ENCODE measurements at places on chromosomes 2 and 18.
A peak's percentile ranks its signal among the peaks of the same experiment; 100 is the strongest.

- DNase-seq = no peak
Observed at GRCh38 chr18:64718808-64719207, 569.9 kb upstream of the LINC00305 start.

DNA sequence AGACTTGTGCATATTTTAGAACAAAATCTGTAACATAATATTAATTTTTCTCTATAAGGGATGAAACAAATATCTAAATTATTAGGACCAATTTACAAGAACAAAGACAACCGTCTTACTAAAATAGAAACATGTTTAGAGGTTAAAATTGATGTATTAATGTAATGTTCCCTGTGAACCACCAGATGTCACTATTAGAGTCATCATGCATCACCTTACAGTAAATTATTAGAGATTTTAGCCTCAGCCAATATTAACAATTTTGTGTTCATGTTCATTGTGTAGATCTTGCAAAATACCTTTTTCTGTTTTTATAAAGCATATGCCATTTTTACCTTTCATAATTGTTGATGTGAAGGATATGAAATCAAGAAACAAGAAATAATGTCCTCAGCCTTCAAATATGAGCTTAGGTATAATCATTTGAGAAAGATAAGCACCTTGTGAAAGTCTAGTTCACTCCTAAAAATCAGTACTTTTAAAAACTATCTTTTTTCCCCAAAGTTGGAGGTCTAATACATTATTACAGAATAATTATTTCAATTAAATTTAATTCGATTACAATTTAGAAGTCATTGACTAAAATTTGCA lies 344.3 kb upstream of the KCNH7 start:
- no peak for DNase-seq

DNA sequence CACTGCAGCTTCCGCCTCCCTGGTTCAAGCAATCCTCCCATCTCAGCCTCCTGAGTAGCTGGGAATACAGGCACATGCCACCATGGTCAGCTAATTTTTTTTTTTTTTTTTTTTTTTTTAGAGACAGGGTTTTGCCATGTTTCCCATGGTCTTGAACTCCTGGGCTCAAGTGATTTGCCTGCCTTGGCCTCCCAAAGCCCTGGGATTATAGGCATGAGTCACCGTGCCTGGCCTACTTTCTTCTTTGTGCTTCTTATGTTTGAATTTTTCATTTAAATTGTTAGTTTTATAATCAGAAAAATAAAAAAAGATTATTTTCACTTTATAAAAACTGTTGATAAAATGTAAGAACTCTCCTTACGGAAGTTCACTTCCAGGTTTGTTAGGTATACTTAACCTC lies 101.5 kb upstream of the LPIN2 start:
- DNase-seq = no peak

DNA sequence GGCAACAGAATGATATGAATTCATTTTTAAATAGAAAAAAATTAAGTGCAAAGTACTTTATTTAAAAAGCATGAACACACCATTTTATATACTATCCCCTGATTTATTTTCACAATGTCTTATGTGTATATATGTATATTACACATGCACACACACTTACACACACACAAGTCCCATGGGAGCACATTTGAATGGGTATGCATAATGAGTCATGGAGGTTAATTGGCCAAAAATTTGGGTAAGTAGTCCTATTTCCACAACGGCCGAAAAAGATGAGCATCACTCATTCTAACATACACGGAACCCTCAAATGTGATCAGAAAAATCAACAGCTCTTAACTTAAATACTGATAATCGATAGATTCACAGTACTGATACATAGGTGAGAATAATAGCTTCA lies 97.4 kb upstream of the NABP1 start:
- no peak for DNase-seq

GRCh38 chr18:13191779-13192178 lies 26.8 kb upstream of the LDLRAD4 start:
- no peak for DNase-seq

DNA sequence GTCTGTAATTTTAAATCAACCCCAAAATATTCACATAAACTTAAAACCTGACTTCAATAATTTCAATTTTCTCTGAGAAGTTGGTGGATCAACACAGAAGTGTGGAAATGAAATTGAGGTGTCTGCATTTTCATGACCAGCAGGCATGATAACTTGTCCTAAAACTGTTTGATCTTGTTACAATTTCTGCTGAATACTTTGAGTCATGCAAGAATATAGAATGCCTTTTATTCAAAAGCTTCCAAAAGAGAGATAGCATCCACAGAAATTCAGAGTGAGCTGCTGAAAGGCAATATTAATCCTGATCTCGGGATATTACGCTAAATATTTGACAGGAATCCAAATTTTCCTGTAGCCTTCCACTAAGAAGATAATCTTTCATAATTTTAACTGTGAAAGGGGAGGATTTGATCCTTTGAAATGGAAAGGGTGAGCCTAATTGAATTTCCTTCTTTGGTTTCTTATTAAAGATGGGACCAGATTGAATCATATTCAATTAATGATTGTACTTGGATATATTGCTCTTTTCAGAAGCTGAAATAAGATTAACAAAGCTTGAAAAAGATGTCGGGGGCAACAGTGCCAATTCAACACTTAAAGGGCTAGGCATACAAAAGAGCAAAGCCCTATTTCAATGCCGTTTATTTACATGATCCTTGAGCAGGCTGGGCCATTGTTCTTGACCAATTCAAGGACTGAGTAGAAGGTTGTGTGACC lies 129.3 kb downstream of the NCKAP5 start:
- no peak for DNase-seq

GRCh38 chr2:33441235-33441810 lies 35.1 kb upstream of the RASGRP3 start:
- no peak for DNase-seq

DNA sequence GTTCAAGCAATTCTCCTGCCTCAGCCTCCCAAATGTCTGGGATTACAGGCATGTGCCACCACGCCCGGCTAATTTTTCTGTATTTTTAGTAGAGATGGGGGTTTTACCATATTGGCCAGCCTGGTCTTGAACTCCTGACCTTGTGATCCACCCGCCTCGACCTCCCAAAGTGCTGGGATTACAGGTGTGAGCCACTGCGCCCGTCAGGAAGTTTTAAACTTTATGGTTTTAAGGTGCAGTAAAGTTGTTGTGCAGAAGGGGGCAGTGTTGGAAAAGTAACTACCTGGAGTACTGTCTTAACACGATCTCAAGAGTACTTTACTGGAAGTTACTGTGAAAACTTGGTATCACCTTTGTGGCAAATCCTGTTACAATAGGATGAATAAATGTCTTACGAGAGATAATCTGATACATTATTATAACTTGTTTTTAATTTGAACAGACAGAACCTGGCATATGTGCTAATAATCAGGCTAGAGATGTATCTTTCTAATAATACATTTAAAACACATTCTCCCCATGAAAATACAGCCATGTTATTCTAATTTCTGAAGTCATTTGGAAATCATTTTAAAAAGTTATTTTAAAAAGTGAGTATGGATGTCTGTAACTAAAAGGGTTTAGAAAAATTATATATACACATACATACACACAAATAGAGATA lies 10.8 kb downstream of the SPDYA start:
- no peak for DNase-seq

DNA sequence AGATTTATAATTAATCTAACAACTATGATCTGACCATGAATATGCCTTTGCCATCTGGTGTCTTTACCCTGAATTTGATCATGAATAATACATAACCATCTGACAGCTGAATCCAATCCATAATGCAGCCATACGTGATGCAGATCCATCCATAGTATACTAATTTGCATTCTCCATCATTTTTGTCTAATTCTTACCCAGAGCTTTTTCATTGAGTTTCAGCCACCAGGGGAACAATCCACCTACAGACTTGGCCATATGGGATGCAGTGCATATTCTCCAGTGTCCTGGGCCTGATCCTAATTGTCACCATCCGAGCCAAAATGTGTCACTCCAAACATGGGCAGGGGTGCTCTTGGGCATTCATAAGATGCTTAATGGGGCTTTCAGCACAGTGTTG lies 227.2 kb upstream of the CRIM1 start:
- no peak for DNase-seq

DNA sequence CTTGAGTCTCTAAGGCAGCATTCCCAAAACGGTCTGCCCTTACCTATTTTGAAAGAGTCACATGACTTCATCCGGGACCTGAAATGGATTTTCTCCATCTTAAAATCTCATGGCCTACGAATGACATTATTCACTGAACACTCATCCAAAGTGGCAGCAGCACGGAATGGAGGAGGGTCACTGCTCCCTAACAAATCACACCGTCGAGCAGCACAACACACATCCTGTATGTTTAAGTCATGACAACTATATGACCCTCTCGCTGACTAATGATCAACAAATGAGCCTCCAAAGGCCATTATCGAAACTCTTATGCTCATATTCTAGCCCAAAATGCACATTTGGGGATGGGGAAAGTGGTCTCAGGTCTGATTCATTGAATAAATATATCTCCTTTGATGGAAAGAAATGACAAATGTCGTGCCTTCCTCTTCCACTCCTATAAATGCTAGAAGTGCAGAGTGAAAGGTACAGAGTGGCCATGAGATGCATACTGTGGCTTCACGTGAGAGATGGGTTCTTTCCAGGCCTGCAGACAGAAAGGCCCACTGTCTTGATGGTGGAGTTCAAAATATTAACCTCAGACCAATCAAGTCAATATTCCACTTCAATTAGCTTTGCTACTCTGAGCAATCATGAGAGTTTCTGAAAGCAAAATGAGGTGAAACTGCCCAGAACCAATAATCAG lies 70.8 kb downstream of the C2orf76 start:
- DNase-seq = no peak

- DNase-seq = peak; percentile 60
Observed at GRCh38 chr18:22324191-22325131, 93.3 kb downstream of the CTAGE1 start.
